EL (cell line): ENCODE measurements at places on chromosomes 1 and 21.

DNA sequence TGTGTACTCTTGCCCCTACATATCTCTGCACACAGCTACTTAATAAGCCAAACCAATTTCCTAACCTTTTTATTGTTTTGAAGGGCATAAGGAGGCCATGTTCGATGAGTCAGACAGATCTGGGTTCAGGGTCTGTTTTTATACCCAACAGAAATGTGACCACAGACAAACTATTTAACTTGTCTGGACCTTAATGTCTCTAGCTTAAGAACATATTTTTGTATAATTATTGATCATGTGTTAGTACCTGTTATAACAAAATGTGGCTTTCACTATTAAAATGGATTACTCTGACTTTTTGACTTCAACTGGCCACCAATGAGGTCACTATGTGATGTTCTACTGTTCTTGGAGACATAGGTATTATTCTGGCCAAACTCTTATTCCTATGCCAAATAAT lies 507.8 kb upstream of the USP24 start:
- no peak for DNase-seq

- peak; percentile 42 for DNase-seq
Measured at GRCh38 chr1:224873434-224874369, 55.8 kb upstream of the DNAH14 start.

DNA sequence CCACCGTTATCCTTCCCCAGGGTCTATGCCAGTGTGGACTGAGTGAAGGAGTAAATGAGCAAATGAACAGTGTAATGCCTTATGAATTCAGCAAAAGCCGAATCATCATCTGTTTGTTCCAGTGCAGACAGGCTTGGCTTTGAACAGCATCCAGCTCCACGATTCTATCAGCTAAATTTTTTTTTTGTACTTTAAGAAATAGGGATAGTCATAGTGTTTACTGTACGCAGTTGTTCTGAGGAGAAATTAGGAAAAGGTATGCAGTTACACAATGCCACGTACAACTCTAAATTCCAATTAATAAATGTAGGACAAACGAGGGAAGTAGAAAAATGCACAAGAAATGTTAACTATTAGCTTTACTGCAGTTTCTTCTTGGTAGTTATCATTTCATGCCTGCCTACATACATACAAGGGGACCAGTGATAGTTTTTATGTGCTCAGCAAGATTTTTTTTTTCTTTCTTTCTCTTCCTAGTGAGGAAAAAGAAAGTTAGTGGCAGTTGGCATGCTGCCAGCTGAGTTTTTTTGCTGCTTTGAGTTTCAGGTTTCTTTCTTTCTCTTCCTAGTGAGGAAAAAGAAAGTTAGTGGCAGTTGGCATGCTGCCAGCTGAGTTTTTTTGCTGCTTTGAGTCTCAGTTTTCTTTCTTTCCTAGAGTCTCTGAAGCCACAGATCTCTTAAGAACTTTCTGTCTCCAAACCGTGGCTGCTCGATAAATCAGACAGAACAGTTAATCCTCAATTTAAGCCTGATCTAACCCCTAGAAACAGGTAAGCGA lies at the start of gene IFI44L:
Gene IFI44L, plus strand, starts transcription at position 646 of the 777 bp plus-strand sequence. CDS start 7,468 bp downstream, outside the sequence.
- peak; percentile 78 for DNase-seq

GRCh38 chr1:46166521-46167462 lies 8.1 kb upstream of the TSPAN1 start:
- DNase-seq: no peak

GRCh38 chr1:173856014-173856413 lies 11.8 kb downstream of the GAS5 start:
- DNase-seq: no peak
